NCI-H748 treated with DMSO at 0.1 percent for 48 hours (cell line): ENCODE measurements at places on chromosomes 13 and 19.
A peak's percentile ranks its signal among the peaks of the same experiment; 100 is the strongest.

DNA sequence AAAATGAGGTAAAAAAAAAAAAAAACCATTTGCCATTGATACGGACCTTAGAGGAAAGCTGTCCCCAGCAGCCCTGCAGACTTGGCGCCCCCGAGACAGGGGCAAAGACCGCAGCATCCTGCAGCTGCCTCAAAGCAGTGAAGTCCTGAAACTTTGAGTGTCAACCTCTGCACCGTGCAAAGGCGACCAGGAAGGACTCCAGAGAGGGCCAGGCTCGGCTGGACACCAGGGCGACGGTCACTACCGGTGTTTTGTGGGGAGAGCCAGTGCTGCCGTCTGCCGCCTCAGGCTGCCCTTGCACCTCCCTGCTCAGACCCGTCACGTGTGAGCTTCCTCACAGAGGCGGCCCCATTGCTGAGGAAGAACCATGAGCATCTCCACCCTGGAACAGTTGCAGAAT lies 146.7 kb upstream of the SPACA7 start:
- DNase-seq: no peak

DNA sequence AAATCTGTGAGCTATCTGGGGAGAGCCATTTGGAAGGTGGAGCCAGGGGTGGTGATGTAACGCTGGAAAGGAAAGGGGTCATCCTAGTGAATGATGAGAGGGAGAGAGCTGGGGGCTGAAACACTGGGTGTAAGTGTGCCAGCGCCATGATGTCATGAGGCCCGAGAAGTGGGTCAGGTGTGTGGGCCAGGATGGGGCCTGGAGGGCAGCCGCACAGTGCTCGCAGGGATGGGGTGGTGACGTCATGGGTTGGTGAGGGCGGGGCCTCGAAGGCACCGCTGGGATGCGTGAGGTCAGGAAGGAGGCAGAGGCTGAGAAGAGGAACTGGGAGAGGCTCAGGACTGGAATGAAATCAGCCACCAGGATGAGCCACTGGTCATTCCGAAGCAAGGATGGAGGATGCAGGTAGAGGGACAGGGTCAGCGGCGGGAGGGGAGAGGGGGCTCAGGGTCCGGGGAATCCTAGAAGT lies 4.4 kb downstream of the CCDC61 start:
- DNase-seq: peak; percentile 15

DNA sequence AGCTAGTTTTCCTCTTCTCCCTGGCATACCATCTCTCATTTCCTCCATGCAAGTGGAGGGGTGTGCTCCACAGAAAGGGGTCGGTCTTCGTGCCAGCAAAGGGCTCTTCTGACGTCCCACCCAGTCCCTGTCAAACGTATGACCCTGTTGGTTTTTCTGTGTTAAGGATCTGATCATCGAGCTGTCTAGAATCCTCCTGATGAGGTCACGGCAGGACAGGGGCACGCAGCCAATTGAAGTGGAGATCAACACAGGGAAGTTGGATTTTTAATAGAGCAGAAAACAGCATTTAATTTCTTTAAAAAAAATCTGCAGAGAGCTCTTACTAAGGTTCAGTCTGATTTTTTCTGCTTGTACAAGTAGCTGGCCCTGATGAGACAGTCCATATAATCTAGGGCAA lies 339.4 kb downstream of the TEX29 start:
- DNase-seq: no peak

DNA sequence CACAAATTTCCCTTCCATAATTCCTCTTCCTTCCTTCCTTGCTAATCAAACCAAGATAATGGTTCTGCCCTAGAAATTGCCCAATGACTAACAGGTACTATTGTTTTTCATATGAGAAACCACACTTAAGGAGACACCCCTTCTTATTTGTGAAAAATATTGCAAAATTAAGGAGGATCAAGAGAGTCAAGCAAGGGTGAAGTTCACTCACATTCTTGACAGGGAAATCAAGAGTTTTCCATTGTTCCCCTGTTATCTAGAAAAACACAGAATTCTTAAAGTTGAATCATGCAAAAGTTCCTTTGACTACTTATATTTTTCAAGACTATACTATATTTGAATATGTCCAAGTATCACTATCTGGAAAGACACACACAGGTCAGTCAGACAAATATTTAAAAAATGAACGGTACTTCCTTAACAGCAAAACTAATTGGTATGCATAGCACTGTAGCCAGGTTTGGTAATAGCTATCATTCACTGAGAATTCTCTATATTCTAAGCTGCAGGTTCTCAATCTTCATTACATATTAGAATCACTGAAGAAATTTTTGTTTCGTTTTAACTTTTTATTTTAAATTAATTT lies 897.2 kb downstream of the DIAPH3 start:
- DNase-seq: no peak

- no peak for DNase-seq
Measured at GRCh38 chr19:17292301-17293074, 10.7 kb downstream of the ABHD8 start.

- DNase-seq: no peak
Measured at GRCh38 chr13:100273552-100273951, 184.7 kb downstream of the PCCA start.

DNA sequence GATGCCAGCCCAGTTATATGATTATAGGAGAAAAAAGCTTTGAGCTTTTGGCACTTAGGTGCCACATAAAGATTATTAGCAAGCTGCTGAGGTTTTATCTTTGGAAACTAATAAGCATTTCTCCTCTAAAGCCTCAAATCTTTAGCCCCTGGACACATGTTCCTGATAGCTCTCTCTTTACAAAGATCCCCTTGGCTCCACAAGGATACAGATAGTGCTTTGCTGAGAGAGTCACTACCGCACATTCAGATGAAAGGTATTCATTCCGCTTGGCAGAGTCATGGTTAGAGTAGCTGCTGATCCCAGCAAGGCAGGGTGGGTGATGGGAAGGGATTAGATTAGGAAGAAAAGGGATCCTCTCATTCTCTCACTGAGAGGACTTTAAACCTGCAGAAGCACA lies 28.2 kb upstream of the PSG7 start:
- DNase-seq: no peak

GRCh38 chr13:67652887-67653286 lies 422.8 kb upstream of the PCDH9 start:
- no peak for DNase-seq

- no peak for DNase-seq
Measured at GRCh38 chr13:89324582-89324981, 1653.4 kb downstream of the SLITRK5 start.

GRCh38 chr13:21101865-21102576 lies 40.6 kb upstream of the LATS2 start:
- no peak for DNase-seq

- no peak for DNase-seq
Measured at GRCh38 chr13:112244495-112245177, 131.5 kb upstream of the SPACA7 start.

GRCh38 chr13:30331331-30331771 lies 24.0 kb upstream of the KATNAL1 start:
- no peak for DNase-seq

GRCh38 chr13:21625366-21625765 lies 21.4 kb upstream of the MICU2 start:
- DNase-seq: peak; percentile 87

- no peak for DNase-seq
Measured at GRCh38 chr13:45896285-45896684, 44.7 kb upstream of the SIAH3 start.
